ENCODE measurements at places on chromosomes 3 and 15.
A peak's percentile ranks its signal among the peaks of the same experiment; 100 is the strongest.

DNA sequence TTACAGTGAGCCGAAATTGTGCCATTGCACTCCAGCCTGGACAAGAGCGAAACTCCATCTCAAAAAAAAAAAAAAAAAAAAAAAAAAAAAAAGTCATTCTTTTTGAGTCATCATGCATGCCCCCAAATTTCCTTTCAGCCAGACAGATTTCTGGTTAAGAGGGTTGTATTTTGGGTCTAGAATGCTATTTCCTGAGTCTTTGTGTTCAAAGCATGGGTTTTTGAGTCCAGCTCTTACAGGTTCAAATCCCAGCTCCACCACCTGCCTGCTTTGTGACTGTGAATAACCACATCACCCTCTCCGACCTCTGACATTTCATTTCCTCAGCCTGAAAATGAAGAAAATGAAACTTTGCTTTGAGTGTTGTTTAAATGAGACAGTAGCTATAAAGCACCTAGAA lies 9.3 kb upstream of the C15orf61 start:
- H3K4me1 ChIP-seq = peaks cover 3% of the 10 kb centered on the region
- H3K27ac ChIP-seq = no peak overlapping the region
- peaks cover 29% of the 10 kb centered on the region for H3K36me3 ChIP-seq
- DNase-seq = peak; percentile 22
- no peak overlapping the region for H3K4me3 ChIP-seq

DNA sequence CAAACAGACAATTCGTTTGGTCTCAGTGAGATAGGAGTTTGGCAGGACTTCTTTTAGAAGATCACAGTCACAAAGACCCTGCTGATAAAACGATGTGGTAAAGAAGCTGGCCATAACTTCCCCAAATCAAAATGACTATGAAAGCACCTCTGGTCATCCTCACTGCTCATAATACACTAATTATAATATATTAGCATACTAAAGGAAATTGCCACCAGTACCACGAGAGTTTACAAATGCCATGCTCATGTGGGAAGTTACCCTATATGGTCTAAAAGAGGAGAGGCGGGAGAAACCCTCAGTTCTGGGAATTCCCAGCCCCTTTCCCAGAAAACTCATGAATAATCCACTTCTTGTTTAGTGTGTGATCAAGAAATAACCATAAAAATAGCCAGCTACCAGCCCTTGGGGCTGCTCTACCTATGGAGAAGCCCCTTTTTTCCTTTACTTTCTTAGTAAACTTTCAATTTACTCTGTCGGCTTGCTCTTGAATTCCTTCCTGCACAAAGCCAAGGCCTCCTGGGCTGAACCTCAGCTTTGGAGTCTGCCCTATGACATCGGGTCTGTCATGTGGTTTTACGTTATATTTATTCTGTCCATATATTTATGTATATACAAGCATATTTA lies 115.8 kb upstream of the IGSF10 start:
- H3K27me3 ChIP-seq = peaks cover 3% of the 10 kb centered on the region
- H3K36me3 ChIP-seq = no peaks in the 10 kb centered on the region
- no peak overlapping the region for H3K27ac ChIP-seq
- DNase-seq = no peak

- H3K4me3 ChIP-seq = no peak overlapping the region
- no peaks in the 10 kb centered on the region for H3K36me3 ChIP-seq
- H3K27ac ChIP-seq = no peak overlapping the region
- no peak for DNase-seq
- H3K4me1 ChIP-seq = no peaks in the 10 kb centered on the region
Measured at GRCh38 chr3:81154611-81155143, 606.8 kb downstream of the GBE1 start.

GRCh38 chr3:79906106-79906505 lies 138.3 kb upstream of the ROBO1 start:
- no peaks in the 10 kb centered on the region for H3K36me3 ChIP-seq
- H3K27me3 ChIP-seq = no peaks in the 10 kb centered on the region
- no peaks in the 10 kb centered on the region for H3K4me1 ChIP-seq
- no peak for DNase-seq

GRCh38 chr3:67526246-67526645 lies 128.2 kb downstream of the SUCLG2 start:
- H3K4me3 ChIP-seq = no peak overlapping the region
- no peaks in the 10 kb centered on the region for H3K27me3 ChIP-seq
- H3K36me3 ChIP-seq = peaks cover 50% of the 10 kb centered on the region
- H3K4me1 ChIP-seq = peaks cover 5% of the 10 kb centered on the region
- no peak for DNase-seq

- H3K36me3 ChIP-seq = peaks cover 4% of the 10 kb centered on the region
- H3K27me3 ChIP-seq = no peaks in the 10 kb centered on the region
- peaks cover 6% of the 10 kb centered on the region for H3K4me1 ChIP-seq
- DNase-seq = no peak
- no peak overlapping the region for H3K27ac ChIP-seq
Measured at GRCh38 chr3:59263152-59263551, 213.3 kb upstream of the CFAP20DC start.

- no peak overlapping the region for H3K4me3 ChIP-seq
- peak; percentile 16 for DNase-seq
- H3K4me1 ChIP-seq = peaks cover 16% of the 10 kb centered on the region
- no peak overlapping the region for H3K27ac ChIP-seq
- no peaks in the 10 kb centered on the region for H3K27me3 ChIP-seq
- H3K36me3 ChIP-seq = peaks cover 2% of the 10 kb centered on the region
Measured at GRCh38 chr3:48042071-48042760, 26.0 kb upstream of the MAP4 start.

DNA sequence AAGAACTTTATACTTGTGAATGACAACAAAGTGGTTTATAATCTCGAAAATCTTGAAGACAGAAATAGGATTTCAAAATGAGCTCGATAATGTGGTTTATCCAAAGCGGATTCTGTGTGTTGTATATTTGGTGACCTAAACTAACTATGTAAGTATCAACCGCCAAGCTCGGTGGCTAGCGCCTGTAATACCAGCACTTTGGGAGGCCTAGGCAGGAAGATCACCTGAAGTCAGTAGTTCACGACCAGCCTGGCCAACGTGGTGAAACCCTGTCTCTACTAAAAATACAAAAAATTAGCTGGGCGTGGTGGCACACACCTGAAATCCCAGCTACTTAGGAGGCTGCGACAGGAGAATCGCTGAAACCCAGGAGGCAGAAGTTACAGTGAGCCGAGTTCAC lies 2.2 kb downstream of the ATP13A3 start:
- H3K36me3 ChIP-seq = peaks cover 57% of the 10 kb centered on the region
- H3K27ac ChIP-seq = no peak overlapping the region
- peak overlapping the region; percentile 95 for H3K4me3 ChIP-seq
- peaks cover 2% of the 10 kb centered on the region for H3K27me3 ChIP-seq
- H3K4me1 ChIP-seq = peaks cover 64% of the 10 kb centered on the region

DNA sequence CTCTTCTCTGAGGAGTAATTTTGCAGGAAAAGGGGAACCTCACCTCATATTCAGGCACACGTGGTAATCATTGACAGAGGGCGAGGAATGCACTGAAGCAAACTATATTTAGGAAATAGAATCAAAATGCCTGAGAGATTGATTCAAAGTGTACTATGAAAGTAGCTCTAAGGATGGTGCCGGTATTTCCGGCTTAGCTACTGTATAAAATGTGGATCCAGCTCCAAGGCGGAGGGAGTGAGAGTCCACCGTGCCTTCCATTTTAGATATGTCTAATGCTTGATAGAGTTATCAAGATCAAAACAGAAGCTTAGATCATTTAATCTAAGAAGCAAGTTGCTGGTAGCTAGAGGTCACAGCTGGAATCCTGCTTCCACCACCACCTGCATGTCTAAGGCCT lies 33.0 kb downstream of the GOLIM4 start:
- no peaks in the 10 kb centered on the region for H3K36me3 ChIP-seq
- DNase-seq = no peak
- H3K27ac ChIP-seq = no peak overlapping the region
- peaks cover 5% of the 10 kb centered on the region for H3K27me3 ChIP-seq
- H3K4me3 ChIP-seq = no peak overlapping the region
- H3K4me1 ChIP-seq = peaks cover 15% of the 10 kb centered on the region

- DNase-seq = no peak
- H3K36me3 ChIP-seq = no peaks in the 10 kb centered on the region
- no peaks in the 10 kb centered on the region for H3K4me1 ChIP-seq
- no peak overlapping the region for H3K27ac ChIP-seq
- H3K4me3 ChIP-seq = no peak overlapping the region
Measured at GRCh38 chr3:148512648-148513047, 185.1 kb upstream of the AGTR1 start.

DNA sequence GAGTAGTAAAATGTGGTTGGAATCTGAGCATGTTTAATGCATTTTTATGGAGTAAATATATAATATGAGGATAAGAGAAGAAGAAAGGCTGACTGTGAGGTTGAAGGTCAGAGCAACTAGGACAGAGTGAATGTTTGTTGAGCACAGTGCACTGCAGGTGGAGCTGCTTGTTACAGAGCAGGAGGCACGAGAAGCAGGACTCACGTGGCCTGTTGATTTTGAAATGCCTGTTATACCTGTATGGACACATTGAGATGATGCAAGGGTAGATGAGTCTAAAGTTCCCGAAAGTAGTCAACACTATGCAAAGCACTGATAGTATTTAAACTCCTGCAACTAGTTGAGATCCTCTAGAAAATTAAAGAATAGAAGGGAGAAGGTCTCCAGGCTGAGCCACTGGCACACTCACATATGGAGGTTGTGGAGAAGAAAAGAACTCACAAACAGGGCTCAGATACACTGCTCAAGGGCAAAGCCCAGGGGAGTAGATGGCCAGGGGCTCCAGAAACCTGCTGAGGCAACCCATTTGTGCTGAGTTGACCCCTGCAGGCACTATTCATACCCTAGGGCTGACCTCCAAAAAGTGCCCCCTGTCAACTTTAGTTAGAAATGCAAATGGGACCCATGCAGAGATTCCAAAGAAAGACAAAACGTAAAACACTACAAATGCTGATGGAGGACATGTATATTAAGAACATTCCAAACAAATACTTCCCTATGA lies 541.5 kb downstream of the GABRG3 start:
- H3K27me3 ChIP-seq = peaks cover 4% of the 10 kb centered on the region
- no peak overlapping the region for H3K27ac ChIP-seq
- no peak overlapping the region for H3K4me3 ChIP-seq
- DNase-seq = no peak
- H3K36me3 ChIP-seq = no peaks in the 10 kb centered on the region

- H3K4me3 ChIP-seq = no peak overlapping the region
- peaks cover 4% of the 10 kb centered on the region for H3K27me3 ChIP-seq
- H3K36me3 ChIP-seq = no peaks in the 10 kb centered on the region
- no peaks in the 10 kb centered on the region for H3K4me1 ChIP-seq
Measured at GRCh38 chr15:49697121-49697520, 76.3 kb downstream of the DTWD1 start.

GRCh38 chr3:129233538-129233937 lies 15.9 kb upstream of the COPG1 start:
- H3K27ac ChIP-seq = no peak overlapping the region
- H3K4me1 ChIP-seq = peaks cover 13% of the 10 kb centered on the region
- H3K4me3 ChIP-seq = no peak overlapping the region
- H3K27me3 ChIP-seq = no peaks in the 10 kb centered on the region

GRCh38 chr3:124602980-124603627 lies 127.1 kb upstream of the UMPS start:
- no peak for DNase-seq
- peaks cover 5% of the 10 kb centered on the region for H3K27me3 ChIP-seq
- H3K36me3 ChIP-seq = no peaks in the 10 kb centered on the region
- no peak overlapping the region for H3K4me3 ChIP-seq
- no peak overlapping the region for H3K27ac ChIP-seq

GRCh38 chr3:28915741-28916500 lies 364.9 kb upstream of the RBMS3 start:
- H3K4me1 ChIP-seq = peaks cover 2% of the 10 kb centered on the region
- H3K36me3 ChIP-seq = no peaks in the 10 kb centered on the region
- peaks cover 2% of the 10 kb centered on the region for H3K27me3 ChIP-seq
- no peak overlapping the region for H3K4me3 ChIP-seq
- no peak overlapping the region for H3K27ac ChIP-seq
- peak; percentile 57 for DNase-seq

DNA sequence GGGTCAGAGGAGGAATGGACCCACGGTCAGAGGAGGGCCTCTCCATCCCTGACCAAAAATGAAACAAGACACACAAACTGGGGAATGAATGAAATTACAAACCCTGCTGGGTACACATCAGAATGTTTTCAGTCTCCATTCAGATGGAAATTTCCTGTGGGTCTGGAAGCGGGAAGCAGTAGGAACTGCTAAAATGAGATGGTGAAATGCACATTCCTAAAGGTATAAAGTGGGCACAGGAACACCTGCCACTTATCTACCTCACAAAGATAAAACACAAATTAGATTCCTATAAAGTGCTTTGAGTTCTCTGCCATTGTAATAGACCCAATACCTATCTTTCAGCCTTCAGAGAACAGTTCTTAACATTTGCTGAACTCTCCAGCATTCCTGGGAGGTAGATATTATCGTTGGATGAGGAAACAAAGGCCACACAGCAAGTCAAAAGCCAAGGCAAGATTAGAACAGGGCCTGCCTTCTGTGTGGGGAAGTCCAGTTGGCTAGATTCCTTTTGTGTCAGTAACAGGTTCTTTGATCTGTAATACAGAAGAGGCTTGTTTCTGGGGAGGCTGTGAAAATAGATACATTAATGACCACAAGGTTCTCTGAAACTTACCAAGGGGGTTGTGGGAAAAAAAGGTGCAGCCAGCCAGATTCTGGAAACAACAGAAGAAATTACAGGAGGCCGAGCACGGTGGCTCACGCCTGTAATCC lies 98.4 kb downstream of the IGF2BP2 start:
- H3K4me3 ChIP-seq = no peak overlapping the region
- H3K27me3 ChIP-seq = peaks cover 3% of the 10 kb centered on the region
- H3K27ac ChIP-seq = no peak overlapping the region
- no peaks in the 10 kb centered on the region for H3K36me3 ChIP-seq
- H3K4me1 ChIP-seq = no peaks in the 10 kb centered on the region

- peaks cover 4% of the 10 kb centered on the region for H3K27me3 ChIP-seq
- no peak for DNase-seq
- no peak overlapping the region for H3K27ac ChIP-seq
- H3K4me1 ChIP-seq = no peaks in the 10 kb centered on the region
Measured at GRCh38 chr15:95416576-95416975, 913.9 kb upstream of the NR2F2 start.

DNA sequence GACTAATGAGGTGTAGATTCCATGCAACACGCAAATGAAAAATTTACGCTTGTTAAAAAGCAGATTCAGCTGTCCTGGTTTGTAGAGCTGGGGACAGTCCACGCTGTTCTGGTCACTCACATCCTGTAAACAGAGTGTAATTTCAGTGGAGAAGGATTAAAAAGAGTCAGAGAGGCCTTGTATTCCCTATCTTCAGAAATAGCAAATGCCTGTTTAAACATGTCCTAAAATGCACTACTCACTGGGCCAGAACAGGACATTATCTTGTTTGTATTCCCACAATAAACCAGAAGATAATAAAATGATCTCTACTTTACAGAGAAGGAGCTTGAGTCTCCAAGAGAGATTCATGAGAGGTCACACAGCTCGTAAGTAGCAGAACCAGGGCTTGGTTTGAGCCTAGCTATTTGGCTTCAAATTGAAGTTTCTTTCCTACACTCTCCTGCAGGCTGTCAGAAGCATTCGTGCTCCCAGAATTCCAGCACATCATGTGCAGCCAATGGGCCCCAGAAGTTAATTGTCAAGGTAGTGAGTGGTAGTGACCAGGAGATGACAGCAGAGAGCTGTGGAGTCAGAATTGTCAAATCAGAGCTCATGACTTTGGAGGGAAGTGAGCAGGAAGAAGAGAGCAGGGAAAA lies 242.5 kb downstream of the ATP8B4 start:
- H3K4me3 ChIP-seq = no peak overlapping the region
- no peak for DNase-seq
- H3K27me3 ChIP-seq = peaks cover 2% of the 10 kb centered on the region
- no peaks in the 10 kb centered on the region for H3K4me1 ChIP-seq
- no peak overlapping the region for H3K27ac ChIP-seq
